ENCODE measurements at places on chromosomes 12 and 14. TPM values are rescaled to one million over a fixed set of nuclear protein-coding genes. Genes with fewer than 3 reads are reported as not detected.

DNA sequence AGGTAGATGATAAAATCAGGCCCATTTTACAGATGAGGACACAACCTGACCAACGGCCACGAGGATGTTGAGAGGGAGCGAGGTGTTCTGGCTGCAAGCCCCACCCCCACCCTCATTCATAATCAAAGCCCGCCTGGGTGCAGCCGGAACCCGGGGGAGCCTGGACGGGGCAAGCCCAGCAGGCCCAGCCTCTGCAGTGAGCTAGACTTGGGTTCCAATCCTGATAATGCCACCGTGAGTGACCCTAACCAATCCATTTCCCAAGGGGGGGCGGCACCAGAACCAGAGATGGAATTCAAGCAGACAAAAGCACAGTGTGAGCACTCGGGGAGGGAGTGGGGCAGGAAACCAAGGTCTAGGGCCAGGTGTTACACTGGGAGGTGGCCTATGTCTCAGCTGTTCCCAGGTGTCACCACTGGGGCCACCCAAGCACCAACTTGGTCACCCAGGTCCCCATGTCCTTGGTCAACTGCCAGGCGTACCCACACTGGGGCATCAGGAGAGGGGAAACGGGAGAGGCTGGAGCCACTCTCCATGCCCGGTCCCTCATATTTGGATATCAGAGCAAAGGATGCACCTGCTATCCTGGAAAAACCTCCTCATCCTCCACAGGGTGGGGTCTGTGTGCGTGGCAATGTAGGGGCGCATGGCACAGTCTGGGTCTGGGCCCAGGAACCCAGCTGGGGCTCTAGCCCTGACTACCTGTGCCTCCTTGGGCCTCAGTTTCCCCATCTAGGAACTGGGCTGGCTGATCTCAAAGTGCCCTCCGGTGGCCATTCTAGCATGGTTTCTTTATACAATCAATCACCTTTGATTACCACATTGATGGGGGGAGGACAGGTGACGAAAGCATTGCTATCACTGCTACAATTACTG is 58.4 kb downstream of the FAM222A start:
- no peak for DNase-seq
- no peak overlapping the region for H3K27ac ChIP-seq
- peaks cover 23% of the 10 kb centered on the region for H3K4me1 ChIP-seq

- no peaks in the 10 kb centered on the region for H3K36me3 ChIP-seq
- H3K27me3 ChIP-seq = no peaks in the 10 kb centered on the region
- no peak overlapping the region for H3K27ac ChIP-seq
- DNase-seq = no peak
- no peaks in the 10 kb centered on the region for H3K4me1 ChIP-seq
- H3K4me3 ChIP-seq = no peak overlapping the region
Measured at GRCh38 chr12:31524791-31525495, 66.0 kb downstream of the DENND5B start.

GRCh38 chr12:15729097-15729496 is 60.1 kb downstream of the EPS8 start:
- no peak overlapping the region for H3K27ac ChIP-seq
- H3K36me3 ChIP-seq = no peaks in the 10 kb centered on the region
- no peak for DNase-seq
- no peak overlapping the region for H3K4me3 ChIP-seq
- no peaks in the 10 kb centered on the region for H3K27me3 ChIP-seq

Gene P2RX2
- total RNA-seq = not detected

DNA sequence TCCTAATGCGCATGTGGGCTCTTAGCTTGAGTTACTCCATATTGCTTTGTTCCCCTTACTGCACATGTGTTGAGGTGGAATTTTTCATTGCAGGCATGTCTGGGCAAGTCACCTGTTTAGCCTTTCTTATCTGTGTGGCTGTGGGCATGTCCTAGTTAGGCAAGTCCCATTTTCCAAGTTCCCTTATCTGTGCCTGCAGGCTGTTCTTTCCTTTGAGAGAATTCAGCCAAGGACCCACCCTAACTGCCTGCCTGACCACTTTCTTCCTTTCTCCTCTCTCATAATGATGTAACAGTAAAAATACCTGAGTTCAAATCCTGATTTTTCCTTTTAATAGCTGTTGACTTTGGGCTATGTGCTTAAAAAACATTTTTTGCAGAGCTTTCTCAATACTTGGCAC is 870.6 kb downstream of the NRXN3 start:
- no peaks in the 10 kb centered on the region for H3K4me1 ChIP-seq
- H3K36me3 ChIP-seq = no peaks in the 10 kb centered on the region
- no peaks in the 10 kb centered on the region for H3K27me3 ChIP-seq
- no peak overlapping the region for H3K27ac ChIP-seq

DNA sequence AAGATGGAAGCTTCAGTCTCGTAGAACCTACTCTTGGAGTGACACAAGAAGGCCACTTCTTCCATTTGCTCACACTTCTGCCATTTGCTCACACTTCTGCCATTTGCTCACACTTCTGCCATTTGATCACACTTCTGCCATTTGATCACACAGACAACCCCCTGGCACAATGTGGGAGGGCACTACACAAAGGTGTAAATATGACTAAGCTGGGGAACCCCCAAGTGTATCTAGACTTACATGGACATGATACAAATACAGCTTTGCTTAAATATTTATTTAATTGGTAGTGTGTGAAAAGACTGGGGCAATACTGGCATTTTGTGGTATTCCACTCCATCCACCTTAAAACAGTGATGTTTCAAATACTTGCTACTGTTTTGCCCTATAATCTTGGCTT is 296.2 kb upstream of the PPFIA2 start:
- no peak overlapping the region for H3K27ac ChIP-seq
- H3K4me3 ChIP-seq = no peak overlapping the region
- no peak for DNase-seq

Gene DDHD1
- total RNA-seq = 8.6 TPM
